ENCODE measurements at places on chromosomes 2 and 18. TPM values are rescaled to one million over a fixed set of nuclear protein-coding genes. Genes with fewer than 3 reads are reported as not detected.

- peaks cover 7% of the 10 kb centered on the region for H3K27me3 ChIP-seq
- H3K36me3 ChIP-seq, result peaks cover 11% of the 10 kb centered on the region
- peak; percentile 61 for DNase-seq
- H3K27ac ChIP-seq, result peak overlapping the region; percentile 82
These were observed 16.5 kb upstream of the PSD4 start for GRCh38 chr2:113157118-113157896.

- no peak overlapping the region for H3K27ac ChIP-seq
- no peak for DNase-seq
- H3K36me3 ChIP-seq, result no peaks in the 10 kb centered on the region
- peaks cover 17% of the 10 kb centered on the region for H3K4me1 ChIP-seq
- H3K4me3 ChIP-seq, result no peak overlapping the region
- H3K27me3 ChIP-seq, result no peaks in the 10 kb centered on the region
These were observed 57.5 kb downstream of the UBE2E3 start for GRCh38 chr2:181037922-181038321.

DNA sequence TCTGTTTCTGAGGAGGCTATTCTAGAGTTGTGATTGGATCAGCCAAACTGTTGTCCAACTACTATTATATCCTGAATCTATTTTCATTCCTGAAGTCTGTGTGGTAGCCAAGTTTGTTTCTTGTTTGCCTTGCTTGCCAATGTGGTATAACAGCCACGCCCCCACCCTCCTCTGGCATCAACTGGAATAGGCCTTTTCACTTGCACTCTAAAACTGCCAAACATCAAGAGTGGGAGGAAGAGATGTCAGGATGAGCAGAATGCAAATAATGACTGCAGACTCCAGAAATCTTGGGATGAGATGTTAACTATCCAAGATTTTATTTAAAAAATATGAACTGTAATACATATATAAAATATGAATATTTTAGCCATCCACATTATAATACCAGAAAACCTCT lies 246.1 kb downstream of the NRXN1 start:
- H3K4me3 ChIP-seq, result no peak overlapping the region
- H3K4me1 ChIP-seq, result no peaks in the 10 kb centered on the region
- no peaks in the 10 kb centered on the region for H3K36me3 ChIP-seq
- H3K27me3 ChIP-seq, result no peaks in the 10 kb centered on the region

- DNase-seq, result no peak
- H3K4me1 ChIP-seq, result peaks cover 12% of the 10 kb centered on the region
- no peak overlapping the region for H3K4me3 ChIP-seq
These were observed 231.9 kb upstream of the MGAT5 start for GRCh38 chr2:134021830-134022524.

The VWC2L gene
- not detected for total RNA-seq

- peaks cover 69% of the 10 kb centered on the region for H3K27me3 ChIP-seq
- peak overlapping the region; percentile 66 for H3K4me3 ChIP-seq
- H3K36me3 ChIP-seq, result no peaks in the 10 kb centered on the region
- no peak for DNase-seq
- H3K4me1 ChIP-seq, result peaks cover 36% of the 10 kb centered on the region
These were observed 879 bp upstream of the EPAS1 start for GRCh38 chr2:46296216-46296839.

DNA sequence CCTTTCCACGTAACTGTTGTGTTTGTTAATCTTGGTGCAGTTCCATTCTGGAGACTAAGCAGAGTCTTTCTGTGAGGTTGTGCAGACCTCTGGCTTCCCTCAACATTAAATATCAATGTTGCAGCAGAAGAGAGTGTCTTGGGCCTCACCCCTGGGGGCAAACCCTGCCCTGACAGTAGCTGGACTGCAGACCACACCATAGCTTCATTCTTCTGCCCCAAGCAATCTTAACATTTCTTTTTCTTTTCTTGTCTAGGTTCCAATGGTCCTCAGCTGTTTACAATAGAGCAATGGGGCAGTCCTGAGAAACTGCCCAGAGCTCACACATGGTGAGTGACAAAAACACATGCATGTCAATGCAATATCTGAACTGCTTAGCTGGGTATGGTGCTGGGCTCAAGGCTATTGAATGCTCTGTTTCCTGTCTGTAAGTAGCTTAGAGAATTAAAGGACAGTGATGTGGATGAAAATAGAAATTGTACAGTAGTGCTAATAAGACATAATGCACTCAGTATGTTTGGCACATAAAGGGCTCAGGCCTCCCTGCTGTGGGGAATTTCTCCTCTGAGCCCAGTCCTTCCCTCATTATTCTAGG lies 237.6 kb downstream of the ALPK2 start:
- no peaks in the 10 kb centered on the region for H3K36me3 ChIP-seq
- no peak for DNase-seq
- H3K4me3 ChIP-seq, result no peak overlapping the region
- H3K27ac ChIP-seq, result no peak overlapping the region
- no peaks in the 10 kb centered on the region for H3K27me3 ChIP-seq

GRCh38 chr2:225040142-225040541 lies 2.1 kb downstream of the DOCK10 start:
- H3K4me1 ChIP-seq, result peaks cover 64% of the 10 kb centered on the region
- peaks cover 56% of the 10 kb centered on the region for H3K36me3 ChIP-seq
- peak overlapping the region; percentile 98 for H3K4me3 ChIP-seq
- no peak for DNase-seq
- H3K27ac ChIP-seq, result peak overlapping the region; percentile 98
- peaks cover 10% of the 10 kb centered on the region for H3K27me3 ChIP-seq

DNA sequence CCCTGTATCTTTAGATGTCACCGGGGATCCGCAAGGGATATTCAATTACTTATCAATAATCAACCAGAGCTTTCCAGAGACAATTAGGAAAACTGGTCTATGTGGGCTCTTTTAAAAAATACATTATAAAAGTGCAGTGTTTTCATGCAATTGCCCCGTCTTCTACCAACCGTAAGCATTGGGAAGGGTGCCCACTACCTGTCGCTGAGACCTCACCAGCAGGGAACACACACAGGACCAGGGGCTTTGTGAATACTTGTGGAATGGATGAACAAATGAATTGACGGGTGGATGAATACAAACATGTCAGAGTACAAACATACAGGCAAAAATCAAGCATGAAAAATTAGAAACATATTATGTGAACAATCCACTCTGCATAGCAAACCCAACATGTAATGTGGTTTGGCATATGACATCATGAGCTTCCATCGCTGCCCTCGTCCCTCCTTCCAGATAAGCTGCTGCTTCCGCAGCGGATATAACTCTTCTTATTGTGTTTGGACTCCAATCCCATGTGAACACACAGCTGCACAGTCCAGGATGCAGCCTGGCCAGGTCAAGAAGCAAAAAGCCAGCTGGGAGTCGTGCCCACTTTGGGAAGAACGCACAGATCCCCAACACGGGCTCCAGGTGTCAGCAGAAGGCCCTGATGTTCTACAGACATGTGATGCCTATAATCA lies 5.3 kb downstream of the FHL2 start:
- DNase-seq, result no peak
- H3K27ac ChIP-seq, result no peak overlapping the region
- no peaks in the 10 kb centered on the region for H3K36me3 ChIP-seq
- H3K4me1 ChIP-seq, result peaks cover 2% of the 10 kb centered on the region
- H3K27me3 ChIP-seq, result peaks cover 16% of the 10 kb centered on the region

GRCh38 chr18:79642626-79643025 lies 37.0 kb upstream of the CTDP1 start:
- DNase-seq, result no peak
- no peak overlapping the region for H3K27ac ChIP-seq
- H3K36me3 ChIP-seq, result no peaks in the 10 kb centered on the region
- no peaks in the 10 kb centered on the region for H3K27me3 ChIP-seq

The CTNNA2 gene
- not detected for total RNA-seq

DNA sequence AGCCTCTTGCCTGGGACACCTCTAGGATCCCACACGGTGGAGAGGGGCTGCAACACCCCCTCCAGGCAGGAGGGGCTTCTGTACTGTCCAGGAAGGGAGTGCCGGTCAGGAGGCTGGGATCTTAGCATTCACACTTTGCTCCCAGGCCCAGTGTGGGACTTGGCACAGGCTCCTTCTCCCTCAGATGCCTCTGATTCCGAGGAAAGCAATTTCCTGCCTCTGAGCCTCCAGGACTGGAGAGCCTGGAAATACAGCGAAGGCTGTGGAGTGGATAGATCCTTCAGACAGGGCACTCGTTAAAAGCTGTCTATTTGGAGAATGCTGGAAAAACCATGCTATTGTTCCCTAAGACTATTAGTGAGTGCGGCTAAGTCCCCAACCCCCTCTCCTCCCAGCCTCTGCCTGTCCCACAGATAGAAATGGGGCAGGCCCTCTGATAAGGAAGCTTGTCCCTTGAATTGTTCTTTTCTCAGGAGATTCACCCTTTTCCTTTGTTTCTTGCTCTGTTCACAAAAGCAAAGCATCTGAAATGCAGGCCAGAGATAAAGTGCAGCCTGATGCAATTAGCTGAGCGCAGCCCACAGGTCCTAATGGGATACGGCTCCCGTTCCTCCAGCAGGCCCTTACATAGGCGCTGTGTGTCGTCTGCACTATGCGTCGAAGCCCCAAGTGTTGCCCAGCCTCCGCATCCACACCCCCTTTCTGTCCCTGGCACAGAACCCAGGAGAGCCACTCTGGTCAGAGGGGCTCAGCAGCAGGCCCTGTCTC lies 252.2 kb downstream of the KLHL29 start:
- H3K4me3 ChIP-seq, result no peak overlapping the region
- no peaks in the 10 kb centered on the region for H3K4me1 ChIP-seq
- no peak overlapping the region for H3K27ac ChIP-seq
- no peaks in the 10 kb centered on the region for H3K27me3 ChIP-seq
- no peaks in the 10 kb centered on the region for H3K36me3 ChIP-seq

DNA sequence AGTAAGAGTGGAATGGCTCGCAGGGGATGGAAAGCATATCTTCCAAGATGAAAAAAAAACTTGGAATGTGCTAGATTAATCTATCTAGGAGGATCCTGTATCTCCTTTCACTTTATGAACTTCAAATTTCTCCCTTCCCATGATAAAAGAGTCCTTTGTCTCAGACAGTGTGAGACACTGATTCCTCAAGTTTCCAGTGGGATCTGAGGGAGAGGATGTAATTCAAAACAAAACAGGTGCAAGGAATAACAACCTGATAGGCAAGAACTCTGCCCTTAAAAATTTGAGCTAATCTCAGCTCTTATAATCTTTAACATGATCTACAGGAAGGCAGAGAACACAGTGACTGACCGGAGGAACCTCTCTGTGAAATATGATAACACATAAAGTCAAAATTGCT lies 162.0 kb upstream of the ZFP36L2 start:
- no peak for DNase-seq
- H3K27me3 ChIP-seq, result no peaks in the 10 kb centered on the region
- H3K36me3 ChIP-seq, result peaks cover 14% of the 10 kb centered on the region

- no peaks in the 10 kb centered on the region for H3K4me1 ChIP-seq
- no peak overlapping the region for H3K27ac ChIP-seq
- H3K36me3 ChIP-seq, result peaks cover 5% of the 10 kb centered on the region
- H3K4me3 ChIP-seq, result no peak overlapping the region
- no peak for DNase-seq
- no peaks in the 10 kb centered on the region for H3K27me3 ChIP-seq
These were observed 50.7 kb upstream of the OTX1 start for GRCh38 chr2:62999905-63000304.

- H3K4me1 ChIP-seq, result peaks cover 8% of the 10 kb centered on the region
- H3K27me3 ChIP-seq, result no peaks in the 10 kb centered on the region
- H3K27ac ChIP-seq, result peak overlapping the region; percentile 39
- H3K4me3 ChIP-seq, result peak overlapping the region; percentile 7
These were observed 116.6 kb upstream of the PELI1 start for GRCh38 chr2:64260817-64261216.

- H3K4me1 ChIP-seq, result no peaks in the 10 kb centered on the region
- no peaks in the 10 kb centered on the region for H3K36me3 ChIP-seq
- DNase-seq, result peak; percentile 73
- H3K27ac ChIP-seq, result no peak overlapping the region
These were observed 90.4 kb upstream of the SLC35G4 start for GRCh38 chr18:11518788-11519685.

- no peak for DNase-seq
- H3K4me3 ChIP-seq, result no peak overlapping the region
- H3K27ac ChIP-seq, result no peak overlapping the region
- peaks cover 23% of the 10 kb centered on the region for H3K4me1 ChIP-seq
- H3K36me3 ChIP-seq, result no peaks in the 10 kb centered on the region
These were observed 69.3 kb downstream of the AFF3 start for GRCh38 chr2:100073110-100073509.

DNA sequence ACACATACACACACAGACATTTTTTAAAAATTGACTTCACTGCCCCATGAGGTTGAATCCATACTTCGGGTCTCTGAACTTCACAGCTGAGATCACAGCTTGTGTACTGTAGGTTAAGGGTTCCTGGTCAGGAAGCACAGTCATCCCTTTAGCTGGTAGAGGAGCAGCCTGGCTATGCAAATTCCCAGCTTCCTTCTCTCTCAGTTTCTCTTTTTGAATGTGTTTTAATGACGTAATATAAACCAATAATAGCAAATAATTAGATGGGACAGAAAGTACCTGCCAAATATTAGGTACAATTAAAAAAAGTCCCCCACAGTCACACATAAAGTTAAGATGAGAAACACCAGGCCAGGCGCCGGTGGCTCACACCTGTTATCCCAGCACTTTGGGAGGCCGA lies 178.7 kb downstream of the ZNF385B start:
- no peak for DNase-seq
- no peak overlapping the region for H3K4me3 ChIP-seq
- no peak overlapping the region for H3K27ac ChIP-seq
- no peaks in the 10 kb centered on the region for H3K27me3 ChIP-seq

The SEMA4F gene
- 5.8 TPM for total RNA-seq

DNA sequence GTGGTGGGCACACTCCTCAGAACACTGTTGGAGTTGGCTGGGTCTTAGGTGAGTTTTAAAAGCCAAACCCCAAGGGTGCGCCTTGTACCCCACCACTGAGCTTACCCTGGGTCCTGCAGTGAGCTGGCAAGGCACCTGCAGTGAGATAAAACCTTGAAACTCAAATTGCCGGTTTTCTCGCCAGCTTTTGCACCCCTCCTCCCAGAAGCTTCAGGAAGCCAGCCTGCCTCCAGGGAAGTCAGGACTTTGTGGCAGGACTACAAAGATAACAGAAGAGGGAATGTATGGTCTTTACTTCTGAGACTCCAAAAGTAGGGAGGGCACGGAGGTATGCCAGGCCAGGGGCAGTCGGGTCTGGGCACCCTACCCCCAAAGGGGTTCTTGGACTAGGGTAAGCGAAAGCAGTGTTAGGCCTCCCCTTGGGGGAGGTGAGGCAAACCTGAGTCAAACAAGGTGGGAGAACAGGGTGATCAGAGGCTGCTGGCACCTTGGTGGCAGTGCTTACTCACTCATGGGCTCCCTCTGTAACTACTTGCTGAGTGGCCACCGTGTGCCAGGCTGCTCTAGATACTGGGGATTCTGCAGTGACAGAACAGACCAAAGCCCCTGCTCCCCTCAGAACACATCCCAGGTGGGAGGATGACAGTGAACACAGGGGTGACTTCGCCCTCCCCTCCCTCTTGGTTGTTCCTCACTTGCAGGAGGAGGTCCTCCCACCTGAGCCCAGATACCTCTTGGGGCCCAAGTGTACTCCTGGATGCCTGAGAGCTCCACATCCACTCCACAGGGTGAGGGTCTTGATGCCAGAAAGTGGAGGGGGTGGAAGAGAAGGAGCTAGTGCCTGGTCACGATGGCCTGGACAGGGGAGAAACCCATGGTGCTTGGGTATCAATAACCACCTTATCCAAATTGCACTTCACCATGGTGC lies 69.3 kb upstream of the RGPD5 start:
- H3K27me3 ChIP-seq, result peaks cover under 1% of the 10 kb centered on the region
- no peaks in the 10 kb centered on the region for H3K4me1 ChIP-seq
- DNase-seq, result no peak
- H3K36me3 ChIP-seq, result no peaks in the 10 kb centered on the region

All from activated CD8-positive, alpha-beta T cell treated with anti-CD3 and anti-CD28 coated beads, Interleukin-2, amount 10 ng/mL, durations not matched to agents 7 days and 5 days (primary cell).